Left lung (tissue), 14 donors: ENCODE measurements at places on chromosomes 13 and 19. TPM values are rescaled to one million over a fixed set of nuclear protein-coding genes. Genes with fewer than 3 reads are reported as not detected.

DNA sequence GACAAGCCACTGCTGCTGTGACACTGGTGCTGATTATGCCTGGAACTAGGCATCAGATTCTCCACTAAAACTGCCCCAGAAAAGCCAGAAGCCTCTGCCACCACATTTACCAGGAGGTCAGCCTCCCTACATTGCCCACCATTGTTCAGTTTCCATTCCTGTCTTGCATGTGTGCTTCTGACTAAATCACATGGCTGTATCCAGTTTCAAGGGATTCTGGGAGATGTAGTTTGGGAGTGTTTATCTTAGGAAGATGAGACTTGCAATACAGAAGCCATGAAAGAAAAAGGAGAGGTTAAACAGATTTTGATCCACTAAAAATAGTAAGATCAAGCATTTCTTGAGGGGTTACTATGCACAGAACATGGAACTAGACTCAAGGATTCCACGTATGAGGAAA, 40.7 kb upstream of the SERPINE3 start:
- no peak for DNase-seq

- no peak for DNase-seq
These were observed 12.7 kb upstream of the WBP4 start for GRCh38 chr13:41048640-41049039.

DNA sequence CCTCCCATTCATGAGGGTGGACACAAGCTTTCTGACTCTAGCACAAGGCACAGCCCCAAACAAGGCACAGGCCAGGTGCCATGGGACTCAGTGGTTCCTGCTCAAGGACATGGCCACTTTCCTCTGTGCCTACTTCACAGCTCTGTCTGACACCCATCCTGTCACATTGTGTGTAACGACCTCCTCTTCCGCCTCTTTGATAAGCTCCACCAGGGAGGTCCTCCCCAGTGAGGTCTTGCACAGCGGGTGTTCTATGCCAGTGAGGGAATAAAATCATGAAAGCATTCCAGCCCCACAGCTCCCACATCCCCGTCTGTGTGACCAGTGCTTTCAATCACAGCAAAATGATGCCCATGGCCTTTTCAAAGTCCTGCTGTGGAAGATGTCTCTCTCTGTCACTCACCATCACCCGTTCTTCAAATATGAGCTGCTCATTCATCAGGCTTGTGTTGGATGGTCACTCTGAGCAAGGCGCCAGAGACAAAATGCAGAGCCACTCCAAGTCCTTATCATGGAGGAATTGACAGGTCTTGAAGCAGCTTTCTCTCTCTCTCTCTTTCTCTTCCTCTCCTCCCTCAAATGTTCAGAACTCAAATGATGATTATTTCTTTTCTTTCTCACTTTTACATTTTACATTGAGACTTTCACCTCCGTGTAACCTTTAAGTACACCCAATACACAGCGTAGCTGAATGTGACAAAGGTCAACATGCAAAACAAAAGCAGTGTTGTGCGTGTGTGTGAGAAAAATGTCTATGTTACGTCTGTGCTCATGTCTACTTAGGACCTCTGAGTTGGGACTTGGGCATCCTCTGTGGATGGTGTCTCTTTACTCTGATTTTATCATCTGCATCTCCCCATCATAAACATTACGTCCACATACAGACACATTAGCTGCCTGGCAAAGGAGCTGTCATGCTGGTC, 8.0 kb upstream of the SPATA13 start:
- no peak for DNase-seq

Gene ZSCAN4
- 0.17 TPM for polyA plus RNA-seq

Gene CTXN1
- 4.2 TPM for polyA plus RNA-seq

Gene VSTM2B
- not detected for polyA plus RNA-seq

Gene CEACAM1
- 5.6 TPM for polyA plus RNA-seq

Gene ALG5
- polyA plus RNA-seq, result 36.2 TPM
